Activated CD4-positive, alpha-beta T cell treated with anti-CD3 and anti-CD28 coated beads for 24 hours (primary cell): ENCODE measurements at places on chromosomes 4 and X.

DNA sequence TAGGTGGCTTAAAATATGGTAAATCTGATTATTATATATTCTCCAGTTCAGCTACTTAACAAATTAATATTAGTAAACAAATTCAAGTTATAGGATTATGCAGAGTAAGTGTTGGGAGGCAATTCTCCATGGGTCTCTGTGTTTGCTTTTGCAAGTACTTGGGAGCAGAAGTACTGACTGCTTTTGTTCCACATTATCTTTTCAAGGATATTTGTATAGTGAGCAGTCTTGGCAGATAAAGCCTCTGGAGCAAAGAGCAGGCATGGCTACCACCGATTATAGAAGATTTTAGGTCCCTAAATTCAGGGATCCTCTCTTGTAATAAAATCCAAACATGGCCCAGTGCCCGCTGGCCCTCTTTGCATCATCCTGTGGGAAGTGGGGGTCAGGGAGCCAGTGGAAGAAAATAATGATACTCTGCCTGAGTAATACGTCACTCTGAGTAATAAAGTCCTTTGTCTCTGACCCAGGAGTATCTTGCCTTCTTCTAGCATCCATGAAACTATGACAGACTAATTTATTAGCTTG is 23.2 kb downstream of the NDNF start:
- no peak for DNase-seq

DNA sequence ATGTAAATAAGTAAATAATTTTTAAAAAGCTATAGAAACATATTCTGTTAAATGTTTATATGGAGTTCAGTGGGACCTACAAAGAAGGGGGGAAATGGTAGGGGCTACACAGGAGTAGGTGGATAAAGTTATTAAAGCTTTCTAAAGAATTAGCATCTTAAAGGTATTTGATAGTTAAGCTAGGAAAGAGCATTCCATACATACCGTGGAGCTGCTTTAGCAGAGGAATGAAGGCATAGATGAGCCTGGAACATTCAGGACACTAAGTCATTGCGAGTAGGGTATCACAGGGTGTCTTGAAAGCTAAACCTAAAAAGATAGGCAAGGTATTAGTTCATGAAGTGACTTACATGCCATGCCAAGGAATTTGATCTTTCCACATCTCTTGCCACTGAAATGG is 60.4 kb downstream of the SLC10A6 start:
- DNase-seq = no peak

DNA sequence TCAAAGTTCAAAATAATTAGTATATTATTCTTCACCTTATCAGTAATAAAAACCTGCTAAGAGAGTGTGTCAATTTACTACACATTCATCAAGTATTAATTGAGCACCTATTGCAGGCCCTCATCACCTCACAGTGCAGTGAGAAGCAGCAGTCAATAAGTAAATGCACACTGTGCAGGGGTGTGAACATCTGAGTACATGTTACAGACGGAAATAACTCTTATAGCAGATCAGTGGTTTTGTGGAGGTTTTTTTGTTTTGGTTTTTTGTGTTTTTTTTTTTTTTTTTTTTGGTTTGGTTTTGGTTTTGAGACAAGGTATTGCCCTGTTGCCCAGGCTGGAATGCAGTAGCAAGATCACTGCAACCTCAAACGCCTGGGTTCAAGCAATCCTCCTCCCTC is 20.3 kb downstream of the KLF3 start:
- DNase-seq = no peak

- DNase-seq = peak; percentile 29
Observed at GRCh38 chr4:16001484-16001858, 38.5 kb upstream of the FGFBP2 start.

- no peak for DNase-seq
Observed at GRCh38 chr4:123517971-123518370, 121.4 kb downstream of the SPRY1 start.

GRCh38 chr4:742742-743311 is 37.2 kb downstream of the PCGF3 start:
- DNase-seq = peak; percentile 72

- no peak for DNase-seq
Observed at GRCh38 chrX:123450222-123450621, 266.1 kb downstream of the GRIA3 start.

GRCh38 chrX:85378461-85378860 is 1.0 kb downstream of the POF1B start:
- DNase-seq = no peak

DNA sequence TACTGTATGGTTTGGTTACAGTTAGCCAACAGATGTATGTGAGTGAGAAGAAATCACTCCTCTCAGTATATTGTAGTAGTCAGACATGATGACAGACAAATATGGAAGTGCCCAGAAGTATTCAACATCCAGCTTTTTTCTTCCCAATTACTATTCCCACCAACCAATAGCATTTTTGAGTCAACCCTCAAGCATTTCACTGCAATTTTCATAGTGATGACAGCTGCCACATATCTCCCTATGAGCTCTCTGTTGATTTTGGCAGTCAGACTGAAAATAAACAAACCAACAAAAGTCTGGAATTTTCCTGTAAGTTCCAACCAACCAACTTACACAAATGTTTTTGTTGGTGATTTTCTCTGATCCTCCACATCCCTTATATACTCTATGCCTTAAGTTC is 8.2 kb upstream of the TRAM1L1 start:
- DNase-seq = no peak

DNA sequence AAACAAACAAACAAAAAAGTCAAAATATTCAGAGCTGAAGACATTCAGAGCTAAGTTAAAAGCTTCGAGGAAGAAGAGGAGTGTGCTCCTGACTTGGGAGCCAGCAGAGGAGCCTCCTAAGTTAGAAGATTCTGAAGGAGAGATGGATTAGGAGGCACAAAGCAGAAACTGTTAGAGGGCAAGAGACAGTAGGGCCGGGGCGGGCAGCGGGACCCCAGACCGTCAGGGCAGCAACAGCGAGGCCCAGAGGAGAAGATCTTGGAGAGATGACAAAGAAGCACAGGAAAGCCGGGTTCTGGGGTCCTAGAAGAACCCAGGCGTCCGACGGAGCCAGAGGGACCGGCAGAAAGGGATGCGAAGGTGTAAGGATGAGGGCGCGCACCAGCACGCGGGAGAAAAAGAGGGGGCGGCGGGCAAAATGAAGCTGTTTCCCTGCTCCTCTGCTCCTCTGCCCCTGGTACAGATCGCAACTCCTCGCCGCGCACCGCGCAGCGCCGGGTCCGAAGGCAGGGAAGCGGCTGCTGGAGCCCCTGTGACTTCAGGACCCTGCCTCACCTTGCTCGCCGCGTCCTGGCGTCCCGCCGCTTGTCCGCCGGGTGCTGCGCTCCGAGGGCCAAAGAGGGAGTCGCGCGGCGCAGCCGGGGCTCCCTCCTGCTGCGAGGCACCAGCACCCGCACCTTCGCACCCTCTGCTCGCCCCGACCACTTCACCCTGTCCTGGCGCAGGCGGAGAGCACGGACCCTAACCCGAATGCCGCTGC is 477 bp downstream of the KLHL13 start:
- no peak for DNase-seq

DNA sequence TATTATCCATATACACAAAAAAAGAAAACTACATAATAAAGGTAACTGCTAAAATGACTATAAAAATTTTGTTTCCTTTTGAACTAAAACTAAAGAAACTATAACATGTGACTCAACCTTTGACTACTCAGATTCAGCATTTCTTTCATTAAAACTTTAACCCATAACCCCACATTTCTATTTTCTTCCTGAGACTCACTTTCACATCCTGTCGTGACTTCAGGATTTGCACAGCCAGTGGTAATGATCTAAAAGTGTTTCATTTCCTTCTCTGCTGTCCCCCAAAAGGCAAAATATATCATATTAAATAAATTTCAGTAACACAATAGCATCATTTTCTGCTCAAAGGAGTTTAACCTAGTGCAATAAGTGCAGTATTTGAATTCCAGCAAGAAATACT is 1022.4 kb upstream of the DIAPH2 start:
- no peak for DNase-seq

DNA sequence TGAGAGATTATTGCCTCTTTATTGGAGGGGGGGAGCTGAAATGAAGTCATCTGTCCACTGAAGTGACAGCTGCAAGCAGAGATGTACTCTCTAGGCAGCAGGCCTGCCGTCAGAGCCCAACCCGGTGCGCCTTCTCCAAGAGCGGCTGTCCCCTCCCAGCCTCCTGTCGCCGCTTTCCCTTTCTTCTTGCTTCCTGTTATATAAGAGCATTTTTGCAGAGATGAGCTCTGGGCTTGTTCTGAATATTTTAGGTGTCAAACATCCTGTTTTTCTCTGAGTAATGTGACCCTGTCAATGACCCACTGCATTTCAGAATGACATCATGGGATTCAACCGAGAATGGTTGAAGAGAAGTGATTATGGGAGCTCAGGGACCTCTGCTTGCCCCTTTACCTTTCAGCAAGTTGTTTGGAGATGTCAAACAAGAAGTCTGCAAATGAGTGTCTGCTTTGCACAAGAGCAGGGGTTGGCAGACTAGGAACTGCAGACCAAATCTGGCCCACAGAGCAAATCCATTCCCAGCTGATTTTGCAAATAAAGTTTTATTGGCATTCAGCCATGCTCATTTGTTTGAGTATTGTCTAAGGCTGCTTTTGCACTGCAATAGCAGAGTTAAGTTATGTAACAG is 79.9 kb downstream of the SLC9A6 start:
- no peak for DNase-seq

- DNase-seq = no peak
Observed at GRCh38 chr4:139532947-139533346, 23.1 kb downstream of the SETD7 start.

GRCh38 chr4:41362621-41363383 is 106.1 kb downstream of the UCHL1 start:
- no peak for DNase-seq

DNA sequence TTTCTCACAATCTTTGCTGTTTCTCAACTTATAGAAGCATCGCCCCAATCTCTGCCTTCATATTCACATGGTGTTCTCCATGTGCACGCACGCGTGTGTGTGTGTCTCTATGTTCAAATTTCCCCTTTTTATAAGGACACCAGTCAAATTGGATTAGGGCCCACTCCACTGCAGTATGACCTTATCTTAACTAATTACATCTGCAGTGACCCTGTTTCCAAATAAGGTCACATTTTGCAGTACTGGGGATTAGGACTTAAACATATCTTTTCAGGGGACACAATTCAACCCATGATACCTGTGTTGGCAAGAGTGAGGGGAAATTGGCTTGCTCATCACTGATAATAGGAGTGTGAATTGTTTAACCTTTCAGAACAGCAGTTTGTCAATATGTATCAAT is 66.5 kb upstream of the MAGEA10 start:
- no peak for DNase-seq

DNA sequence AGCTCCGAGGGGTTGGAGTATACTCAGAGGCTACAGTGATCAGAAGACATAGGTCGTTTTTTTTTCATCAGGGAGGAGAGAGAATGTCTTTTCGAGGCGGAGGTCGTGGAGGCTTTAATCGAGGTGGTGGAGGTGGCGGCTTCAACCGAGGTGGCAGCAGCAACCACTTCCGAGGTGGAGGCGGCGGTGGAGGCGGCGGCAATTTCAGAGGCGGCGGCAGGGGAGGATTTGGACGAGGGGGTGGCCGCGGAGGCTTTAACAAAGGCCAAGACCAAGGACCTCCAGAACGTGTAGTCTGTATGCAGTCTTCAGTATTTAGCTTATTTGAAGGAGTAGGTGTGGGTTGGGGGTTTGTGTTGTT is 500 bp downstream of the GAR1 start:
- DNase-seq = peak; percentile 23

- no peak for DNase-seq
Observed at GRCh38 chr4:143700416-143701352, at the start of gene FREM3. FREM3 (minus strand) TSS chr4:143700675; CDS start chr4:143700675, 0 bp downstream.

- DNase-seq = no peak
Observed at GRCh38 chr4:143026459-143027170, 158.1 kb upstream of the USP38 start.

- DNase-seq = no peak
Observed at GRCh38 chr4:6152869-6153705, 47.3 kb downstream of the JAKMIP1 start.

- DNase-seq = peak; percentile 40
Observed at GRCh38 chrX:46588263-46588662, 14.7 kb downstream of the CHST7 start.

DNA sequence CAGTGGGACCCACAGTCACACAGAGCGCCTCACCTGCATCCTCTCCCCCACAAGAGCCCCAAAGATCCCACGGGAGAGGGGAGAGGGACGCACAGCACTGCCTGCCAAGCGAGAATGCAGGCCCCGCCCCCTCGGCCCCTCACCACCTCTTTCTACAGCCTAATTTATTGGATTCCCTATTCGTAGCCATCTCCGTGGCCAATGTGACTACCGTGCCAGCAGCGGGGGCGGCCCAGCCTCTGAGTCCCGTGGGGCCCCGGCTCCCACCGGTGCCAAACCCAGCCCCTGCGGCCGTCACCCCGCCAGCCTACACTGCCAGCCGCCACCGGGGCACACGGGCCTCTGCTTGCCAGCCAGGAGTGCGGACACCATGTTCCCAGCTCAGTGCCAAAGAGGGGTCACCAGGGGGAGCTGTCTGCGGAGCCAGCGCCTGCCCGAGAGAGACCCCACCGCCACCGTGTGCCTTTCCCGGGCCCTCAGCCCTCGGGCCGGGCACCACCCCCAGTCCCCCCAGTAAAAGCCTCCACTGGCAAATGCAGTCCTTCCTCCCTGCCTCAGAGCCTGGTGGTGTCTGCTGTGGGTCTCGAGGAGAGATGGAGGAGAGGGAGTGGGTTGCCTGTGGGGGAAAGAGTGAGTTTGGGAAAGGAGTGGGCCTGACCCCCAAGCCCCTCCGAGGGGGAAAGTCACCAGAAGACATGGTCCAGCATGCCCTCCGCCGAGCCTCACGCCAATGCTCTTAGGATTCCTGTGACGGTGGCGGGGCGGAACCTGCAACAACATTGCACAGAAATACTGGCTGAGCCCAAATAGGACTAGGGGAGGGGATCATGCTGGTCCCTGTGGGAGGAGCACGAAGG is 19.6 kb upstream of the PLXNB3 start:
- no peak for DNase-seq

- no peak for DNase-seq
Observed at GRCh38 chr4:8748236-8748575, 123.4 kb downstream of the HMX1 start.

DNA sequence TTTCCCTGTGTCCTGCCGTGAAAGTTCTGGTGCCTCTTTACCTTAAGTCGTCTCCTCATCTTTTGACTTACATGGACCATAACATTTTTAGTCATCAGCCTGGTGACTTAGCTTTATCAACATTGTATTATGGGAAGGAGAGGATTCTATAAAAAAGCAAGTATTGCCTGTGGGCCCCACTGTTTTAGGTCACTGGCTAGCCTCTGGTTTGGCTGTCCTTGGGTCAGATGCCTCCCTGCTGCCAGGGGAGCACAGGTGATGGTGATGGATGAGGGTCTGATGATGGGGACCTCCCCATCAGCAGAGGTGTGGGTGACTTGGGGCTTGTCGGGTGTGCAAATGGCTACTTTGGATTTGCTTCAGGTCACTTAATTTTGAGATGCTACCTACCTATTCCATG is 51.8 kb downstream of the FAM193A start:
- no peak for DNase-seq

DNA sequence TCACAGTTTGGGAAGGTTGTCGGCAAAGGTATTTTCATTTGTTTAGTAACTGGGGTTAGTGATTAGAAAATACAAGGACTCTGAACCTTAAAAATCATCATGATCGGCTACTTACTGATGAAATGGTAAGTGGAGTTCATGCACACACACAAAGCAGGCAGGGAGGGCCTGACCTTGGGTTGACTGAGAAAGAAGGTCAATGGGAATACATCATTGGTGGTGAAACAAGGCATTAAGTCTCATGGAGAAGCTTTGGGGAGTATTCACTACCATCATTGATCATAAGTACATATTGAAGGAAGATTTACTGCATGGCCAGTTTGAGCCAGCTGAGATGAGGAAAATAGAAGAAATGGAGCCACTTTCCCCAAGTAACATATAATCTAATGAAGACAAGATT is 74.4 kb downstream of the LUZP4 start:
- no peak for DNase-seq

GRCh38 chr4:66906314-66906713 is 639.0 kb downstream of the CENPC start:
- DNase-seq = no peak
